ENCODE measurements at places on chromosomes 3 and 15.

DNA sequence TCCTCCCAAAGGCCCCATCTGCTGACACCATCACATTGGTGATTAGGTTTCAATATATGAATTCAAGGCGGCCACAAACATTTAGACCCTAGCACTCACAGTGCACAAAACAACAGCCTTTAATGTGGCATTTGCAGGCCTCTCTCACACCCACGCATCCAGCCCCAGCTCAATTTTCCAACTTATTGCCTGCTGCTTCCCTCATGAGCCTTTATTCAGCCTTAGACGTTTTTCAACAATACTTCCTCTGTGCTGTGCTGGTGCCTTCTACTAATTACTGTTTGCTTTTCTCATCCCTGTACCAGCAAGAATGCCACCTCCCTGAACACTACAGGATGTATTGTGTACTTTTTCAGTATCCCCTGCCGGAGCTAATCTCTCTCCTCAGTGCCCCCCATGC, 334.6 kb downstream of the GABRB3 start:
- DNase-seq, result no peak

GRCh38 chr3:108119398-108120104, 28.7 kb upstream of the CD47 start:
- no peak for DNase-seq

DNA sequence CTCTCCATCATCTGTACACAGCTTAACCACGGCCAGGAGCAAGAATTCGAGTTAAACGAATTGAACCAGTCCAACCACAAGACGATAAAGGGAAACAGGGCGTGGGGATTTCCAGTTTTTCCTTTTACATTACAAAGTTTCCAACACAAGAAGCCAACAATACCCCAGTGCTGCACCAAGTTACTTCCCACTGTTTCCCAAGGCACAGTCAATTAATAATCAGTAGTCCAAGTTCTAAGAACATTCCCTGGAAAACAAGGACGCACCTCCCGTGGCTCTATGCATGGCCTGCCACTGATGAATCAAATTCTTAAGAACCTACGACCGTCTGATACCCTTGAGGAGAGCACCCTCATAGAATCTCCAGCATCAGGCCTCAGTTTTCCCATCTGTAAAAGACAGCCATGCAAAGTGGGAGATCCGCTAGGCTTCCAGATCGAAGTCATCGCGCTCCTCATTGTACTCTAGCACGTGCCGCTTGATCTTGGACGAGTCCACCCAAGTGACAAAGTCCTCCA, 774 bp downstream of the IMP3 start:
- DNase-seq, result no peak

DNA sequence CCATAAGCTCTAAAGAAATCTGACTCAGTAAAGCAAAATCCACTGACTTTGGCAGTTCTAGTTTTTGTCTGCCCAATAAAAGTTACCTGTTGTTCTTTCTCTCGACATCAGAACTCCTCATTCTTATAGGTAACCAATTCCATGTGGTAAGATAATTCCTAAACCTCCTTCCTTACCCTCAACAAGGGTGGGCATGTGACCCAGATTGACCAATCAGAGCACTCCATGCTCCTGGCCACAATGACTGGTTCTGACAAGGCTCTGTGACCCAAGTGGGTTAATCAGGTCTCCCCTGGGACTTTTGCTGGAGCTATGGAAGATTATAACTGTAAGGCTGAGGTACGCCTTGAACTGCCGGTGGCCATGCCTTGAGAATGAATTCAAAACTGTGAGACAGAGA, 31.7 kb downstream of the LINS1 start:
- no peak for DNase-seq

GRCh38 chr3:86990734-86991481, at the start of gene VGLL3:
Gene VGLL3 (minus strand): TSS chr3:86991149. CDS start chr3:86990743, 406 bp downstream.
- DNase-seq, result no peak

- no peak for DNase-seq
Observed at GRCh38 chr15:58704155-58704865, 45.2 kb downstream of the ADAM10 start.

DNA sequence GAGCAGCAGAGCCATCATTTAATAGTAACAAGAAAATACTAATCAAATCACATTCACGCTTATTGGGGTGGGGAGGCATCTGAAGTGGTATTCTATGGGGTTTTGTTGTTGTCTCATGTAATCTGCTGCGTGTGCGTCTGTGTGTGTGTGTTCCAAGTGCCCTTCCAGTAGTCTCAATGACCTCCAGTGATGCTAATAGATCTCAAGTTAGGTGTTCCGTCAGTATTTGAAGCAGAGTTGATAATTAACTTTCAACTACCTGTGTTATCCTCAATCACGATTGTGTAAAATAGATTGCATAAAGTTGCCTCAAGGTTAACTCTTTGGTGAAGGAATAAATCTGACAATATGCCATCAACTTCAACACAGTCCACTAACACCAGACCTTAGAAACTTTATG, 375.0 kb downstream of the MECOM start:
- no peak for DNase-seq

GRCh38 chr3:60708191-60708975, 542.9 kb downstream of the FHIT start:
- DNase-seq, result no peak

DNA sequence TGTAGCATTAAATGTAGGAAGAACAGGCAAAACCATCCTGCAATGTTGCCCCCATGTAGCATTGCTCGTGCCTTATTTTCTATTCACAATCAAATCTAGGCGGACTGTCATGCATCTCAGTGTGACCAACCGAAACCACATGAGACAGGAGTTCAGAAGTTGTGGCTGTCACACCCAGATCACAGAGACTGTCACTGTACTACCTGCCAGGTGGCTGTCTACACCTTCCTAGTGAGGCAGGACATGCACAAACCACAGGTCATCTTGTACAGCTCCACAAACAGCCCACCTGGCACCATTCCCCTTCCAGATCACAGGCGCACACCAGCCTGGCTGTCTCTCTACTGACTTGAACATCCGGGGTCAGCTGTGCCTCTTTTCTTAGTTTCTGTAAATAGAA, 392.8 kb downstream of the OCA2 start:
- DNase-seq, result no peak

DNA sequence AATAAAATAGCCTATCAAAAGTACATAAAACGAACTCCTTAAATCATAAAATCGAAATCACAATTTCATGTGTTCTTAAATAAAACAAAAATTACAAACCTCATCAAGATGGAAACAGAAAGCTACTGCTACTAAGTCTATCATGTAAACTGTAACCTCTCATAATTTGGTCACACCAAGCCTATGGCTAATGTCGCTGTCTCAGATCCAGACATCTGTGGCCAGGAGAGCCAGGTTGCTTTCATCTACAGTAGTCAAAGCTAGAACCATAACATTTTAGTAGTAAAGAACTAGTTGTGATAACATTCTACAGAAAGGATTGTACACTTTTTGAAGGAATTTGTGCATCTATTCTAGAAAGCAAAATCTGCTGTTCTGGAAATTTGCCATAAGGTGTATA, 197.4 kb upstream of the MBNL1 start:
- no peak for DNase-seq

Measured in stimulated activated CD8-positive, alpha-beta memory T cell treated with anti-CD3 and anti-CD28 coated beads, Interleukin-15, amount 100 ng/mL, for 24 hours (primary cell).